Adrenal gland (tissue), 19 donors: ENCODE measurements at places on chromosomes 4 and X. TPM values are rescaled to one million over a fixed set of nuclear protein-coding genes. Genes with fewer than 3 reads are reported as not detected.
A peak's percentile ranks its signal among the peaks of the same experiment; 100 is the strongest.

PABPC4L gene
- polyA plus RNA-seq: 0.62 TPM

CDKL5 gene
- polyA plus RNA-seq: 1.2 TPM

MAGEE2 gene
- 0.16 TPM for polyA plus RNA-seq

SMIM31 gene
- polyA plus RNA-seq: not detected

KIF4A gene
- 0.08 TPM for polyA plus RNA-seq

C1QTNF7 gene
- 1.2 TPM for polyA plus RNA-seq

SLC6A8 gene
- polyA plus RNA-seq: 118 TPM

KLB gene
- under 0.01 TPM for polyA plus RNA-seq

NXF2 gene
- not detected for polyA plus RNA-seq

SLC34A2 gene
- not detected for polyA plus RNA-seq

ANOS1 gene
- 2.5 TPM for polyA plus RNA-seq

TMEM255A gene
- 0.91 TPM for polyA plus RNA-seq

SMARCA1 gene
- polyA plus RNA-seq: 117 TPM

NPY5R gene
- polyA plus RNA-seq: 2.7 TPM

DNA sequence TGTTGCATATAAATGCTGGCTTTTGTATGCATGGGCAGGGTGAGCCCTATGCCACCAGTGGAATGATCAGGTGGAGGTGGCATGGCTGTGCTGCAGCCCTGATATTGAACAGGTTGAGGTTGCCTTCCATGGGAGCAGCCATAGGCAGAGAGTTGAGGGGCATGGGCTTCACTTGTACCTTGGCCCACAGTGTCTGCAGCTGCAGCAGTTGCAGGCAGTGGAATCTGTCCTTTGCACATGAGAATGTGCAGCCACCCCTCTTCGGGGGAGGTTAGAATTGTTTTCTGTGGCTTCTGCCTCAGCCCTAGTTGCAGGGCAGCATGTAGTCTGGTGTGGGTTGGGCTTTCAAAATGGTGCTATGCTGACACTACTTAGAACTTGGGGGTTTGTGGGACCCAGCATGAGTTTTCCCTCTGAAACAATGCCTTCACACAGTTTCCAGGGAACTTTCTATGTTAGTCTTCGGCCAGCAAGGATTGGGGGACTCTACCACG lies 25.4 kb upstream of the VSIG1 start:
- no peak for DNase-seq

GRCh38 chr4:76459291-76459723 lies 24.3 kb downstream of the SHROOM3 start:
- DNase-seq: no peak

GRCh38 chrX:48531358-48531959 lies 8.1 kb upstream of the TBC1D25 start:
- DNase-seq: peak; percentile 68

DNA sequence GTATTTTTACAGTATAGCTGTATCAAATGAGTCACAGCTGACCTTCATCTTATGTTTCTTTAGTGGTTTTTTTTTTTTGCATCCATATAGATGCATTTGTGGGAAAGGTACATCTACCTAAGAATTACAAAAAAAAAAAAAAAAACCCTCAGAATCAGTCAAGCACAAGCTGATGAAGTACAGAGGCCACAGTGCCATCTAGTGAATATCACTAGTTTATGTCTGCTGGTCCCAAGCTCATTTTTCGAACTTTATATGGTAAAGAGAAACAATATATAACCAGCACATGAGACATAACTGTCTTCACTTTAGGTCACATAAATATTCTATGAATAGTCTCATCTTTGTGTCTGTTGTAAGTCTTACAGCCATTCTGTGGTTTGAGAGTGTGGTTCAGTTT lies 220.1 kb downstream of the DLG3 start:
- peak; percentile 3 for DNase-seq

DNA sequence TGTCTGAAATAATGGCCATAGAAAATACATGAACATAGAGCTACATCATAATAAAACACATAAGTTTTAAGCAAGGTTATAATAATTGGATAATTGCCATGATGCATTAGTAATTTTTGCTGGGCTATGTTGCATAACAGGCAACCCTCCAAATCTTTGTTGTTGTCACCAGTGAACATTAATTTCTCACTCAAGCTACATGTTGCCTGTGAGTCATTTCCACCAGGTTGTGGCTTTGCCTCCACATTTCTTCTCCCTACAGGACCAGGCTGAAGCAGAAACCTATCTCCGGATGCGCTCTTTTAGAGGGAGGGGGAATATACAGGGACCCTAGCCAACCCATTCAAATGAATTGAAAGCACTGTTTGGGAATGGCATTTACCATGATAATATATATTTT lies 347.7 kb downstream of the GABRG1 start:
- DNase-seq: peak; percentile 13

GRCh38 chr4:183284965-183285364 lies 35.1 kb downstream of the CLDN22 start:
- DNase-seq: no peak

GRCh38 chr4:27828843-27829242 lies 968.2 kb downstream of the STIM2 start:
- no peak for DNase-seq

- no peak for DNase-seq
Measured at GRCh38 chrX:21655901-21656586, 2.1 kb downstream of the KLHL34 start.

- no peak for DNase-seq
Measured at GRCh38 chrX:1178580-1179057, 33.8 kb downstream of the CRLF2 start.

DNA sequence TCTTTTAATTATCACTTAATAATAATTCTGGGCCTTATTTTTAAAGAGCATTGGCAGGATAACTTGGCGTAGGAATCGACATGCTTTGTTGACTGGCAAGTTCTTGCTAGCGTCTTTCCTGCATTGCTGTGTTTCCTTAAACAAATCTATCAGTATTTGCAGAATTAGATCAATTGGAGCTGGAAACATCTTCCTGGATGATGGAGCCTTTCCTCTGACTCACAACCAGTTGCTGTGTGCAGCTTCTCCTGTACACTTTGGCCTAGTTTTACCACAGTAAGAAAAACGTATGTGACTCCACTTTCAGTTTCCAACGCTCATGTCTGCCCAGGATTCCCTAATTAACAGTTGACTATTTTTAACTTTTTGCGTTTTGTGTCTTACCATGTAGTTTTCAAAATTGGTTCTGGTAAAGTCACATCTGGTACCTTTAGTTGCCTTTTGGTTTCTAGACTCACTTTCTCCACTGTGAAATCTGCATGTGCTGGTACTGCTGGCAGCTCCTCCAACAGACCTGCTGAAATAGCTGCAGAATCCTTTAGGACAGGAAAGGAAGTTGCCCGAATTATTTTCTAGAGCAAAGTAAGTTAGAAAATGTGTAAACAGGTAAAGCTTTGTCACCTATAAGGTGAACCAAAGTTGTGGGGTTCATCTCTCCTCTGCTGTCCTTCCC lies 553.2 kb upstream of the FAT1 start:
- no peak for DNase-seq

DNA sequence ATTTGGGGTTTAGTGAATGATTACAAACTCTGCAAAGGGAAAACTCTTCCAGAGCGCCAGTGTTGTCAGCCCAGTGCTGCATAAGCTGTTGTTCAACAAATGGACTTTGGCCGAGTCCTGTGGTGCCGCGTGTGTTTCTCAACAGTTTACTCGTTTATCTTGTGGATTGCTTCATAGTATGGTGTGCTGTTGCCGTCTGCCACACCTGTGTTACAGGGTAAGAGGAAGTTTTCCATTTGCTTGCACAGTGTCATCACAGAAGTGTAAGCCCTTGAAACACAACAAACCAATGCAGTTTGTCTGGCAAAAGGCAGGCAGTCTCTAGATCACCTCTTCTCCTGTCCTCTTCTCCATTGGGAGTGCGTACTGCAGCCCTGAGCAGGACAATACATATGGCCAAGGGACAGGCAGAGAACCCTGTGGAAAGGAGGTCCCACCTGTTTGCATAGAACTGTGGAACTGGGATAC lies 66.3 kb downstream of the DCUN1D4 start:
- no peak for DNase-seq

DNA sequence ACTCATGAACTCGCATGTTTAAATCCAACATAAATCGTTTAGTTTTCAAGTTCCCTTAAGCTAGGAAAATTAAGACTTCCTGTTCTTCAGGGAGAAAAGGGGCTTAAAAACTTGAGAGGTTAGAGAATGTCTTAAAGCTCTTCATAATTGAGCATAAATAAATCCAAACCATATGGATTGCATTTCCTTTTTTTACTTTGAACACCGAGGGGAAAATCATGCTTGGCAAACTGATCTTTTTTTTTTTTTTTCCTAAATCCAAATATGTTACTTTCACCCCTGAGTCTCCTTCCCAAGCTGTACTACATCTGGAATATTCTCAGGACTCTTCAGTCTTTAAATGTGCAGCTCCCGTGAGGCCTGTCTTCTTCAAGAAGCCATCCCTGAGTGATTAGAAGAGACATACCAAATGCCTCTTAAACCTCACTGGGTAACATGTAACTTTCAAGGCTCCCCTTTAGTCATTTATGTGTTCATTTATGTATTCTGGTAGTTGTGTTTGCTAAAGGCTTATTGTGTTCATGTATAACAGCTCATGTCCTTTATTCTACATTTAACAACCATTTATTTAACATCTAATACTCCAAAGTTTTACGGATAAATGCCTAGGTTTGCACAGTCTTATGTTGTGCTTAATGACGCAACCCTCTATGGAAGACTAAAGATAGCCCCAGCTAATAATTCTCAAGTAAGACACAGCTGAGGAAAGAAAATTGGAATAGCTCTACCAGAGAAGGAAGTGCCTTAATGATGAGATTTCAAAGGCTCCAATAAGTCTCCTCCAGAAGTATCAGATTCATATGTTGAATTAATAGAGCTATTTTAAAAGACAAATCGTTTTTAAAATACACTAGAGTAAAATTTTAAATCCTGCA lies 107.0 kb downstream of the AGTR2 start:
- no peak for DNase-seq

GRCh38 chr4:23654791-23655190 lies 235.1 kb downstream of the PPARGC1A start:
- DNase-seq: no peak

GRCh38 chrX:1946974-1947373 lies 332.1 kb downstream of the ASMT start:
- no peak for DNase-seq

DNA sequence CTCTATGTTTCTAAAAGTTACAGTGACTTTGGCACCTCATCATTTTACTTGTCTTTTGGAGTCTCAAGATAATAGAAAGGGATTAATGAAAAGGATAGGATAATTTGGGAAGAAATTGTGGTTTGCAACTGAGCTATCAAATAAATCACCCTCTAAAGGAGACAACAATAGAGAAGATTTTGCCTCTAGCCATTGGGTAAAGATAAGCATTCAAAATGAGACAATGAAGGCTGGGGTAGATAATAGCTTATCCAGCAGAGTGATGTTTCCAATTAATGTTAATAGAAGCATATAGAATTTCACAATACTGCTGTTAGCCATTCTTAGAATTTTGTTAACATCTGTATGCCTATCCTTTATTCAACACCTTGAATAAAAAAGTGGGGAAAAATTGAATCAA lies 1177.6 kb downstream of the ADGRL3 start:
- no peak for DNase-seq

DNA sequence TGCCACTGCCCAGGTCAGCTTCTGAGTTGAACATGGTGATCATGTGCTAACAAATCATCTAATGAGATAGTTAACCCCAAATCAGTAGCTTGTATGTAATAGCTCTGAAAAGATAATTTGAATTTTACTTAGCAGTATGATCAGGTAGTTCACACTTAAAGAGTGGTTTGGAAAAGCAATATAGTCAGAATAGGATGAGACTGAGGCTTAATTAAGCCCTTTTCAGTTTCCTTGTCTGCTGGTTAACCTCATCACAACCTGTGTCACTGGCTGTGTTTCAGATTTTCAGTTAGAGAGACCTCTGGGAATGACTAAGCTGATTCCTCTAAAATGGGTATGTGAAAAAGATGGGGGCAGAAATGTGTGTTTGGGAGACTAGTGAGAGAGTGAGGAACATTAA lies 38.1 kb downstream of the GPR174 start:
- DNase-seq: no peak

GRCh38 chr4:8478801-8479744 lies 38.5 kb downstream of the TRMT44 start:
- DNase-seq: no peak

DNA sequence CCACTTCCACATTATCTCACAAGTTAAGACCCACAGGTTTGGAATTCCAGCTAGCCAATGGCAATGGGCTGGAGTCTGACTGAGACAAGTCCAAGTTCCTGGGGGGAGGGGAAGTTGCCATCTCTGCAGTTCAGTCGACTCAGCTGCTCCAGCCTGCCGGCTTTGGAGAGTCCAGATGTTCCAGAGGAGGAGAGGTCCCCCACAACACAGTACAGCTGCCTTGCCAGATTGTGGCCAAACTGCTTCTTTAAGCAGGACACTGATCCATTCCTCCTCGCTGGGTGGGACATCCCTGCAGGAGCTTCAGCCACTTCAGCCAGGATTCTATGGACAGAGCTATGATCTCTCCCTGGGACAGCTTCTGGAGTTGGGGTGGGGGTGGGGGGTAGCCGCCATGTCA lies 199.2 kb downstream of the EDA start:
- DNase-seq: no peak

DNA sequence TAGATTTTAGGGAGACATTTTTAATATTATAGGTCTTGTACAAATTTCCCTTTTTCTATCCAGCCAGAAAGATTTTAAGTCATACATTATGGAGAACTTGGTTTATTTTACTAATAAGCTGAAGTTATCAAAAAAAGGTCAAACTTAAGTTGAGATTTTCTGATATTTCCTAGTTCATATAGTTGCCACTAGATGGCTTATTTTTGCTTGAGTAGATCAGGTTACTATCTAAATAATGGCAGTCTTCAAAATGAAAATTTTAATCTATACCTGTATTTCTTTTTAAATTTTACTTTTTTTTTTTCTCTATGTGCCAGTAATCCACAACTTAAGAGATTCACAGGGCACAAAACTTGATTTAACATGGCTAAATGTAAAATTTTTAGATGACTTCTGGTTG lies 52.3 kb downstream of the USP9X start:
- no peak for DNase-seq

- peak; percentile 10 for DNase-seq
Measured at GRCh38 chr4:1210241-1210841, 38.0 kb upstream of the SPON2 start.

DNA sequence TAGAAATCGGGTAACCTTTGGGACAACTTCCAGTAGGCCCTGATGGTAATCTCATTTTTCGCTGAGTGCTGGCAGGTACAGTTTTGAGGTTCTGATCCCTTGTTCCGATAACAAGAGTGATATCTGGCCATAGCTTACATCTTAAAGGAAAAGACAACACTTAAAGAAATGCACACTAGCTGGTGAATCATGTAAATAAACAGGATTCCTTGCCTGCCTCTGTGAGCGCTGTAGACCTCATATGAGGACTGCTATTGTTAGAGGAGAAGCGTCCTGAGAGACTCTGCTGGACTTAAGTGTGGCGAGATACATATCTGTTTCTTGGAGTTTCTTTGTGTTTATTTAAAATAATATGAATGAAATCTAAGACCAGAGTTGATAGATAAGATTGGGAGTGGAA lies 149.3 kb upstream of the SLC4A4 start:
- no peak for DNase-seq

- DNase-seq: no peak
Measured at GRCh38 chrX:11119313-11119943, 8.3 kb downstream of the HCCS start.

GRCh38 chrX:49308604-49309269 lies 5.3 kb downstream of the GAGE10 start:
- DNase-seq: no peak

- no peak for DNase-seq
Measured at GRCh38 chr4:124526769-124527168, 185.8 kb downstream of the ANKRD50 start.
